Activated naive CD8-positive, alpha-beta T cell treated with anti-CD3 and anti-CD28 coated beads, Interleukin-2, amount 10 ng/mL, durations not matched to agents 7 days and 5 days (primary cell): ENCODE measurements at places on chromosomes 7 and 10.
A peak's percentile ranks its signal among the peaks of the same experiment; 100 is the strongest.

- DNase-seq, result no peak
These were observed 127.7 kb downstream of the ATE1 start for GRCh38 chr10:121800146-121800545.

DNA sequence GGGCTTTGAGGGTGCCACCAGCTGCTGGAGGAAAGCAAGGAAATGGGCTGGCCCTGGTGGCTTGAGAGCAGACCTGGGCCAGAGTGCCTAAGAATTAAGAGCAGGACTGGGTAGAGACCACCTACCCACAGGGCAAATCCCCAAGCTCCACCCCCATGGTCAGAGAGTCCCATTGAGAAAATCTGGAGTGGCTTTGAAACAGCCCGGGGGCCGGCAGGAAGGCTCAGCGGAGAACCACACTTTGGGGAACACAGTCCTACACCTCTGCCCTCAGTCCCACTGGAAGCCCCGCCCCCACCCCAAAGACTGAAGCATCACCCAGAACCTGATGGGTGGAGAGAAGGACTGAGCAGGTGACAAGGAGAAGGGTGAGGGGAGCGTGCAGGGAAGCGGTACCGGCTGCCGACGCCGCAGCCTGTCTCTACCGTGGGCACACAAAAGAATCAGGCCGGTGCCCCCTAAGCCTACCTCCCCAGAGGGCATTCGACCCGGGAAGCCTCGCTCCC, 3.6 kb downstream of the SMARCD3 start:
- no peak for DNase-seq

DNA sequence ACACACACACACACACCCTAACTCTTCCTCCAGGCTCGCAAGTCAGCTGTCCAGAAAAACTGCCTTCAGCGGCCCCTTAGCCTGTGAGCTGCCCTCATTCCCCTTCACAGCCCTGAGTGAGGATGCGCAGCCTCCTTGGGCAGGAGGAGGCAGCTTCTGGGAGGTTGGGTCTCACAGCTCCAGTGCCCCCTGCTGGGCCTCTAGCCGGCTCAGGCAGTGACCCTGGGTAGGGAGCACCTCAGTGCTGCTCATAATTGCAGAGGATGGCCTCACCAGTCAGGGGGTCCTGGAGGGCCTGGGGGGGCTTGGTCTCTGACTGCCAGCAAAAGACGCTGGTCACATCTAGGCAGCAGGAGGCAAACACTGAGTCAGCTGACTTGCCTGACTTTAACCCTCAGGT, 43.7 kb downstream of the ZNF273 start:
- DNase-seq, result no peak

GRCh38 chr10:20670579-20670978, 226.5 kb downstream of the NEBL start:
- DNase-seq, result no peak

- DNase-seq, result no peak
These were observed 51.0 kb upstream of the INPP5A start for GRCh38 chr10:132486539-132487121.

DNA sequence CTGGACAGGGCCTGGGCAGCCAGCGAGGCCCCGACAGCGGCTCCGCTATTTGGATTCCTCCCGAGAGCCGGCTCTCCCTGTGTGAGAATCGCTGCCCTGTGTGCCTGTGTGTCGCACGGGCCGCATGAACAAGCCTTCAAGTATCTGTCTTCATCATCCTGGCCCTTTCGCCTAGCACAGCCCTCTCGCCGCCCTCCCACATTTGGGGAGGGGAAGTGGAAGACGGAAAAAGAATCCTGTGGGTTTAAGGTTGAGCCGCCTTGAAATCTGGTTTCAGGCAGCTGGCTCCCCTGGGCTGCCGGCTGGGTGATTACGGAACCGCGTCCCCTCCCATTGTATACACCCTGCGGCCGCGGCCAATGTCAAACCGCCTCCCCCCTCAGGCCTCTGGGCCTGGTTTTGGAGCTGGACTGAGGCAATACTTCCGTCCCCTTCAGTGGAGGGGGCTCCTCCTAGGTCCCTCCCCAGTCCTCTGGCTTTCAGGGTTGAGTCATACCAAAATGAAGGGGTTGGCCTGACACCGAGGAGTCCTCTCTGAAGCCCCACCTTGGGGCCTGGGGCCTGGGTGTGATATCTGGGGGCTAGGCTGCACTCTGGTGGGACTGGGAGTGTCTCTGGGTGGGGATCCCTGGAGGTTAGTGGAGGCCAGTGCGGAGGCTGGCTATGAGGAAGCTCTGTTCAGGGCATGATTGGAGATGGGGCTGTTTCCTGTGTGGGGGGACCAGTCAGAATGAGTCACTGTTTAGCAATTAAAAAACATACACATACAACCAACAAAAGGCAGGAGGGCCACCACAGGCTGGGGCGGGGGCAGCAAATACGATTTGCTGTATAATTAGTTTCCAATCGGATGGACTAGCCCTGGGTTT, 1.7 kb downstream of the TRIM8 start:
- peak; percentile 79 for DNase-seq

DNA sequence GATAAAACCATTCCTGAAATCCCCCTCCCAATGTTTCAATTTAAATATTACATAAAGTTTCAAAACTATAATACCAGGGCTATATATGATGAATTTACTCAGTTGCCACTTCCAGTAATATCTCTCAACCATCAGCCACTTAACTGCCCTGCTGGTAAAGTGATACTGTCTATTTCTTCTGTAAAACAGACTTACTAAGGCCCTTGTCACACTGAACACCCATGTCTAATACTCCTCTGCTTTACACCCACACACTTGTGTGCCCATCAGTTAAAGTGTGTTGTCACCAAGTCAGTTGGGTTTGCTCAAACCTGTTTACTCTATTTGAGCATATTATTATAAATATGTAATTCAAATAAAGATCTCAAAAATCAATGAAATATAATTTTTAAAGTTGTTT, 29.1 kb upstream of the DMTF1 start:
- no peak for DNase-seq

DNA sequence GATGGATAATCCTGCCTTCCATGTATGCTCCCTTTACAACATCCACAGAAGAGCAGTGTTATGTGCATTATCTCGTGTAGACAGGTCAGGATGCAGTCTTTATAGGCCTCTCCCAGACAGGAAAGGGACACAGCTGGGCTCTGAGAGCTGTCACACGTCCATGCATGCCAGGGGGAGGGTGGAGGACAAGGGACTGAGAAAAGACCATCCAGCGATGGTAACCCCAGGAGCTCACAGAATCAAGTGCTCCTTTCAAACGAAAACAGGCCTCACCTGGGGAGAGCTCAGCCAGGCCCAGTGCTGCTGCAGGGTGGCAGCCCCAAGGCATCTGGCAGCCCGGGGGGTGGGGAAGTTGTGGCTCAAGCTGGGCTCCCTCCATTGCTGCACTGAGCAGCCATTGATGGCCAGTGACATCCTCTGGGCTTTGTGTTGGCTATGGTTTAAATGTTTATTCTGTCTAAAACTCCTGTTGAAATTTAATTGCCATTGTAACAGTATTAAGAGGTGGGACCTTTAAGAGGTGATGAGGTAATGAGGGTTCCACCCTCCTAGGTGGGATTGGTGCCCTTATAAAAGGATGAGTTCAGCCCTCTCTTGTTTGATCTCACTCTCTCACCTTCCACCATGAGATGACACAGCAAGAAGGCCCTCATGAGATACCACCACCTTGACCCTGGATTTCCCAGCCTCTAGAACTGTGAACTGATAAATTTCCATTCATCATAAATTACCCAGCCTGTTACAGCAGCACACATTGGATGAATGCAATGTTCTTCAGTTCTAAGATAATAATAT, 15.7 kb downstream of the JCAD start:
- DNase-seq, result no peak

GRCh38 chr10:88385601-88386203, 197.4 kb downstream of the RNLS start:
- DNase-seq, result peak; percentile 78

- no peak for DNase-seq
These were observed 85.5 kb downstream of the FAM53B start for GRCh38 chr10:124658591-124659242.

- DNase-seq, result no peak
These were observed 29.8 kb downstream of the GSDME start for GRCh38 chr7:24727154-24728120.

DNA sequence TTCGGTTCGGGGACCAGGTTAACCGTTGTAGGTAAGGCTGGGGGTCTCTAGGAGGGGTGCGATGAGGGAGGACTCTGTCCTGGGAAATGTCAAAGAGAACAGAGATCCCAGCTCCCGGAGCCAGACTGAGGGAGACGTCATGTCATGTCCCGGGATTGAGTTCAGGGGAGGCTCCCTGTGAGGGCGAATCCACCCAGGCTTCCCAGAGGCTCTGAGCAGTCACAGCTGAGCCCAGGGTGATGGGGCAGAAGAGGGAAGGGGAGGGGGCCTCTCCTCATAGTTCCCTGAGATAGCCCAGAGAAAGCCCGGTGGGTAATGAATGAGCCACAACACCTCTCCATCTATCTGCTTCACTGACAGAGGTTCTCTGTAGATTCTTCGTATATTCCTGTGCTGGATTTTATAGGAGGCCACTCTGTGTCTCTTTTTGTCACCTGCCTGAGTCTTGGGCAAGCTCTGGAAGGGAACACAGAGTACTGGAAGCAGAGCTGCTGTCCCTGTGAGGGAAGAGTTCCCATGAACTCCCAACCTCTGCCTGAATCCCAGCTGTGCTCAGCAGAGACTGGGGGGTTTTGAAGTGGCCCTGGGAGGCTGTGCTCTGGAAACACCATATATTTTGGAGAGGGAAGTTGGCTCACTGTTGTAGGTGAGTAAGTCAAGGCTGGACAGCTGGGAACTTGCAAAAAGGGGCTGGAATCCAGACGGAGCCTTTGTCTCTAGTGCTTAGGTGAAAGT, 16.4 kb downstream of the PRSS2 start:
- DNase-seq, result no peak

- DNase-seq, result no peak
These were observed 734.3 kb upstream of the POT1 start for GRCh38 chr7:125663961-125664360.

- peak; percentile 41 for DNase-seq
These were observed 67.7 kb downstream of the GPAM start for GRCh38 chr10:112115781-112116385.
